ENCODE measurements at places on chromosomes 4 and X.

GRCh38 chr4:38983787-38984598 lies 48.2 kb downstream of the TMEM156 start:
- peak; percentile 77 for DNase-seq

DNA sequence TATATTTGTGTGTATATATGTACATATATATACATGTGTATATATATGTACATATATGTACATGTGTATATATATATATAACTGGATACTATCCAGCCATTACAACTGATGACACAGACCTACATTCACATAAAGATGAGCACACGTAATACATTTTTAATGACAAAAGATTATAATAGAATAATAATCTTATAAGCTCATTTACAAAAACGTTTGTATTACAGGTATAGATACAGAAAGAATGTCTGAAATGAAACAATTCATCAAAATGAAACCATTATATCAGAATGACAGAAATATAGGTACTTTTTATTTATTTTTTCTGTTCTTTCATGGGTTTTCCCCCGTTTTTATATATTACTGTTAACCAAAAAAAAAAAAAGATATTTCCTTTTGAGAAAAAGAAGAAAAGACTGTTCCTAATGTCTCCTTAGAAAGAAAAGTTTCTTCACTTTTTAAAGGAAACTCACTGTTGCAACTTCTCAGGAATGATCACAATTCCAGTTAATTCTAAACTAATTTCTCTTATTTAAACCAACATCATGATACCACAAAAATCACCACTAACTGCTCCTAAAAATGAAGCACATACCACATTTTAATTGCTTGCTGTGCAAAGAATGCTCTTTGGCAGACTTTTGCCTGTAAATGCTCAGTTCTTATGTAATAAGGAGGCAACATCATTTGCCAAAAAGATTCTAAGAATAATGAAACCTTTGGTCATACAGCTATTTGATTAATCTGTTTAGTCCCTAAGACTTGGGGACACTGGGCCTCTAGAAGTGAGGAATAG lies 18.9 kb downstream of the LEF1 start:
- DNase-seq, result peak; percentile 91

DNA sequence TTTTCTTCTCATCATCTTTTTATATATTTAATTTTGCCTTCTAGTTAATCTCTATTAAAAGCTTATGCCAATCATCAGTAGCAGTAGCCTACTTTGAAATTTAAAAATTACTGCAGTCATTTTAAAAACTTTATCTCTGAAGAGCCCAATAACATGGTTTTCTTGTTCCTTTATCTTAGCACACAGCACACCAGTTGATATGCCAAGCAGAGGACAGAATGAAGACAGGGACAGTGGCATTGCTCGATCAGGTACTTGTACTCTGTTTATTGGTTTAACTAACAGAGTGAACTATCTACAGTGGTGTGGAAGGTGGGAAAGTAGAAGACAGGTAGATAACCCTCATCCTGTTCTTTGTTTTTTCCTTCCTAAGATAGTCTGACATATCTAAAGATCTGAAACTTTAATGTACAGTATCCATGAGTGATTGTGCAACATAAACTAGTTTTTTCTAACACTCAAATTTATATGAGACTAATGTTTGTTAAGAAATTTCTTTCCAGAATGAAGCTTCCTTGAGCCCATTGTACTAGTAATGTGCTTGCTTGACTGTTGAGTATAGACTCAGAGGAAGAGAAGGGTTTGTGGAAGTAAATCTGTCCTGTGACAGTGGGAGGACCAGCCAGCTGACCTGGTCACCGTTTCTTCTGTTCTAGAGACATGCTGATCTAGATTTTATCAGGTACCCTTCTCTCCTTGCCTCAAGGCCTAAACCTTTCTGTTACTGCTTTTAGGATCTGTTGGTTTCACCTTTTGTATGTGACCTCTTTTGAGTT lies 66.6 kb downstream of the FNIP2 start:
- DNase-seq, result no peak

GRCh38 chr4:54547299-54548097 lies 110.3 kb upstream of the KIT start:
- no peak for DNase-seq

DNA sequence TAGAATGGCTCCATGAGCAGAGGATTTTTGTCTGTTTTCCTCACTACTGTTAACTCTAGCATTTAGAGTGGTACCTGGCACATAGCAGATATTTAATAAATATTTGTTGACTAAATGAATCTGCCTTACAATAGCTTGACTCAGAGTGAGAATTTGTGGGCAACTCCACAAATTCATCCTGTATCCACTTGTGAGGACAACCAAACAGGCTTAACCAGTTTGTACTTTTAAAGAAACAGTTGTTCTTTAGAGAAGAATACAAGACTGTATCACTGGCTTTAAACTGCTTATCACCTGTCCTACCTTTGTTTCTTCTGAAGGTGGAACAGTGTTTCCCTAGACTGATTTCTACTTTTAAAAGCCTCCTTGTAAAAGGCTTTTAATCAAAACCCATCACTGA lies 141.3 kb upstream of the SH3RF1 start:
- no peak for DNase-seq
